ENCODE measurements at places on chromosomes 11 and 22.

DNA sequence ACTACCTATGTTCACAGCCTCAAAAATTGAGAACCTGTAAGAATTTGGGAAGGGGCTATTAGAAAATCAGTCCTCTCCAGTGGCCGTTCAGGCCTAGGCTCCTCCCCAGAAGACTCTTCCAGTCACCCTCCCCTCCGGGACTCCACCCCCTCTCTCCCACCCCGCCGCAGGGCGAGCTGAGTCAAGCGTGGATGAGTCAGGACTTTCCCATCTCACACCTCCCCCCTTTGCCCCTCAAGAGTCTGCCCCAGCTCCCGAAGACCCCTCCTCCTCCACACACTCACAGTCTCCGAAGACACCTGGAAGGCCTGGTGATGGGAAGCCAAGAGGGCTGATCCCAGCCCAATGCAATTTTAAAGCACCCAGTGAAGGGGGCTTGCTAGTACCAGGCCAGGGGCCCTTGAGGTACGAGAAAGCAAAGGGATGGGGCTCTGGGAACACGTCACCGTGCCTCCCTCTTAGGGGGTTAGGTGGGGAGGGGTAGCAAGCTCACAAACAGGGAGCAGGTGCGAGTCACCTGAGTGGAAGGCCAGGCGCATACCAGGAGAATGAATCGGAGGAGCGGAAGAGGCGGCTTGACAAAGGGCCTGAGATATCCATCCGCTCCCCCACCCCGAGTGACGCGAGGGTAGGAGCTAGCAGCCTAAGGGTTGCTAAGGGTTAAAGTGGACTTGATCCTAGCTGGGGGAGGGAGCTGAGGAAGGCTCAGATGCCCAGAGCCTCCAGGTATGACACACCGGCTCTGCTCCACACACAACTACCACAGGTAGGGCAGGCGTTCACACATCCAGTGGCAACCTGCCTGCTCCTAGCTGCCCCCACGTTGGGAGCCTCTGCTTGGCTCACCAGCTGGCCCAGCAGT lies 13.6 kb downstream of the BCL9L start:
- peak; percentile 90 for DNase-seq

- no peak for DNase-seq
Measured at GRCh38 chr22:41968601-41969000, 642 bp upstream of the SEPTIN3 start.

- no peak for DNase-seq
Measured at GRCh38 chr11:130486391-130486836, 38.0 kb downstream of the ADAMTS15 start.

GRCh38 chr11:128471138-128471661 lies 116.2 kb downstream of the ETS1 start:
- no peak for DNase-seq

DNA sequence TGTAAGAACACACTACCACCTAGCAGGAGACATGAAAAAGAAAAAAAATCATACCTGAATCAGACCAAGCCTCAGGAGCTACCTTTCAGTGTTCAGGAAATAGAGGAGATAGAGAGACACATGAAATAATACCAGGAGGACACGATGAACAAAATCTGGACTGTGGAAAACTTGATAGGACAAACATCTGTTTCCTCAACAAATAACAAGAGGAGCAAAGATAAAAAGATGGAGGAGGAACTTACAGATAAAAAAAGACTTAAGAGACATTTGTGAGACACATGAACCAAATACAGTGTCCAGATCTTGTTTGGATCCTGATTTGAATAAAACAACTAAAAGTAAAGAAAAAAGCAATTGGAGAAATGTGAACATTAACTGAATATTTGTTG lies 12.4 kb upstream of the KCNE3 start:
- DNase-seq = no peak

GRCh38 chr22:48334971-48335370 lies 1492.7 kb downstream of the BRD1 start:
- no peak for DNase-seq

DNA sequence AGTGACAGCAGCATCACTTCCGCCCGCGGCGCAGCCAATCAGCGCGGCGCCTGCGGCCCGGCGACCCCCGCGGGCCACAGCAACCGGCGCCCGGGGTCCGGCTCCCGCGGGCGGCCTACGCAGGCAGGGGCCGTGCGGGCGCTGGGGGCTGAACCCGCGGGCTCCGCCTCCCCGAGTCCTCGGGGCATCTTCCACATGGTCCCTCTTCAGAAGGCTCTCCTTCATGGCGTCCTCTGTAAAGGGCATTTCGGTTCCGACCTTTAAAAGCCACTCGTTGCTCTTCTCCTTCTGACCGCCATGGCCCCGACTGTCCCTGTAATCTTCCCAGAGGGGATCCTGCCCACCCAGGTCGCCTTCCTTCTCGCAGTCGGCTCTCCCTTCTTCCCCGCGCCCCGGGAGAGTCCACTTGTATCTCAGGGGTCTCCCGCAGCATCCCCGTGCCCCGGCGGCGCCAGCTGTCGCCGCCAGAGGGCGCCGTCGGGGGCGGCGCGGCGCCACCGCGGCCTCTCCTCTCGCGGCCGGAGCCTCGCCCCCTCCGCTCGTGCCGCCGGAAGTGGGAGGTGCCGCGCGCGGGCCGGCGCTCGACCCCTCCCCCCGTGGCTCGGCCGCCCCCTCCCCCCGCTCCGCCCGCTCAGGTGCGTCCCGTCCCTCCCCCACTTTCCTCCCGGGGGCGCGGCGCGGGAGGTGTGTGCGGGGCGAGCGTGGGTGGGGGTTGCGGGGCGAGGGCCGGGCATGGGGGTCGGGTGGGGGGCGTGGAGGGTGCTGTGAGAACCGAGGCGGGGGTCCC lies at the start of gene RNF214:
TSS of gene RNF214 (plus strand) at position 580 of the 787 bp plus-strand sequence. CDS start 1,602 bp downstream, outside the sequence.
- DNase-seq = peak; percentile 66

- DNase-seq = no peak
Measured at GRCh38 chr22:32181043-32181442, 21.9 kb upstream of the C22orf42 start.

GRCh38 chr11:43575913-43576310 lies 104.6 kb upstream of the HSD17B12 start:
- DNase-seq = no peak

DNA sequence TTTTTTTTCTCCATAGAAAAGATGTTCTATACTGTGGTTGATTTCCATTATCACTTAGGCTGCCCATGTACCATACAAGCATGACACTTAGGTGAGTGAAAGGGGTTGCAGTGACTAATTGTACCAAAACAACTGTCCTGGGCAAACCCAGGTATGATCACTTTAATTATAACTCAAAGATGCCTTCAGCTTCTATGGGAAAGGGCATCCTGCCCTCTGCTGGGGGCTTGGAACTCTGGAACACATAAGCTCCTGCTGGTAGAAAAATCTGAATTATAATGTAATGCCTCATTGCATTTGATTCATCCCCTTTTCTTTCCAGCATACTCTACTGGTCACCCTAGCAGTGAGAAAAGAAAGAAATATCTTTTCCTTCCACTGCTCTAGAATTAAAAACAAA lies 206.3 kb downstream of the DDX10 start:
- DNase-seq = peak; percentile 74

GRCh38 chr11:65433657-65434056 lies 11.1 kb downstream of the NEAT1 start:
- no peak for DNase-seq

Measured in kidney glomerular epithelial cell (primary cell).